ENCODE measurements at places on chromosomes 11 and 22.

DNA sequence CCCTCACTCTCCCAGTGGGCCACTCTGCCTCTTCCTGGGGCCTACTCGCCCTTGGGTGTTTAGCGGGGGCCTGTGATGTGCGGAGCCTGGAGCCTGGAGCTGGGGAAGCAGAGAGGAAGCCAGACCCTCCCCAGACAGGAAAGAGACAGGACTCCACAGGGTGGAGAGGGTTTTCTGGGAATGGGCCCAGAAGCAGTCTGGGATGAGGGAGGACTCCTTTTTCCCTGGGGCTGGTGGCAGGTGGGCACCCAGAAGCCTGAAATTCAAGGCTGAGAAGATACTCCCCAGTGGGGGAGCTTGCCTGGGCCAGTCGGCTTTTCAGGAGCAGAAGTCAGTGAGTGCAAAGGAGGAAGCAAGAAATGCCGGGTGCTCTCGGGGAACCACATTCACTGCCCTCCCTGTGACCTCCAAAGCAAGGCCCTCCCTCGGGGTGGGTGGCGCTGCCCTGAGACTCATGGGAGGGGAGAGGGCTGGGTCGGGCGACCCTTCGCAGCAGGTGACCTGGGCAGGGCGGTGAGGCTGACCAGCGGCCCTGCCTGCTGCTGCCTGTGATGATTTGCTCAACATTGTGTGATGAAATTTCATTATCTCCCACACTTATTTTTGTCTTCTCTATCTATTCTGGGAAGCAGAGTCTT lies 1377.4 kb downstream of the BRD1 start:
- no peak for DNase-seq

GRCh38 chr22:36366291-36366708 lies 21.5 kb downstream of the MYH9 start:
- no peak for DNase-seq

DNA sequence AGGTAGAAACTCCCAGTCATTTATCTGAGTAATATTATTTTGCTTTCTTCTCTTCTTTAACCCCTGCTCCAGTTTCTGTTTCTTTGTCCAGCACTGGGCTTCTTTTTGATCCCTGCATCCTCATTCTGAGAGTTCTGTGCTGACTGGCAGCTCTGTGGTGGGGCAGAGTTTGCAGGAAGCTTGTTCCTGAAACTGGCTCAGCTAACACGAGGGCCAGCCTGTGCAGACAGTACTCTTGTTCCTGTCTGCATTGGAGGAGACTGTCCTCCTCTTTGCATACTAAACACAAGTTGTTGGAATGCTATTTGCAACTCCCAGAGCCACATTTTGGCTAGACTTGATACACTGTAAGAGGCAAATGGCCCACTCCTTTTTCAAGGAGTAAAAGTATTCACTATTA lies 93.1 kb upstream of the HORMAD2 start:
- no peak for DNase-seq

GRCh38 chr11:16392616-16393015 lies 36.3 kb upstream of the SOX6 start:
- no peak for DNase-seq

DNA sequence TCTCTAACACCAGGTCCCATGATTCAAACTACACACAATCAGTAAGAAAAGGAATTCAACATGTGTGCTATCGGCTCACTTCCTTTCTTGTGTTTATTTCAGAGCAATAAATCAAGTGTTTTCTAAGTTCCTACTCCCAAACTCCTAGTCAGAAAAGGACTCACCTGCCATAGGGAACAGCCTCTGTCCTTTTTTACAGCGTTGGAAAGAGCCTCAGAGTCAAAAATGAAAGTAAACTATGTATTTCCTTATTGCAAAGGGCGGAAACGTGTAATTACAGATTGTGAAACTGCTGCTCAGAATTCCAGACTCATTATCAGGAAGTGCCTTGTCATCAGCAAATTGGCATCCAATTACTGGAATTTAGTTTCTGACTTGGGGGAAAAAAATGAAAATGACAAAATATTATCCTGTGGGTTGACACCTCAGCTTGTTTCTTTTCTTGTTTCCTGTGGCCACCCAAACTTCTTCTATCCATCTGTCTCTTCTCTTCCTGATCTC lies at the start of gene CASP4:
Gene CASP4 (minus strand): TSS at position 220 of the 501 bp plus-strand sequence. CDS start 49 bp downstream, at position 171.
- no peak for DNase-seq

DNA sequence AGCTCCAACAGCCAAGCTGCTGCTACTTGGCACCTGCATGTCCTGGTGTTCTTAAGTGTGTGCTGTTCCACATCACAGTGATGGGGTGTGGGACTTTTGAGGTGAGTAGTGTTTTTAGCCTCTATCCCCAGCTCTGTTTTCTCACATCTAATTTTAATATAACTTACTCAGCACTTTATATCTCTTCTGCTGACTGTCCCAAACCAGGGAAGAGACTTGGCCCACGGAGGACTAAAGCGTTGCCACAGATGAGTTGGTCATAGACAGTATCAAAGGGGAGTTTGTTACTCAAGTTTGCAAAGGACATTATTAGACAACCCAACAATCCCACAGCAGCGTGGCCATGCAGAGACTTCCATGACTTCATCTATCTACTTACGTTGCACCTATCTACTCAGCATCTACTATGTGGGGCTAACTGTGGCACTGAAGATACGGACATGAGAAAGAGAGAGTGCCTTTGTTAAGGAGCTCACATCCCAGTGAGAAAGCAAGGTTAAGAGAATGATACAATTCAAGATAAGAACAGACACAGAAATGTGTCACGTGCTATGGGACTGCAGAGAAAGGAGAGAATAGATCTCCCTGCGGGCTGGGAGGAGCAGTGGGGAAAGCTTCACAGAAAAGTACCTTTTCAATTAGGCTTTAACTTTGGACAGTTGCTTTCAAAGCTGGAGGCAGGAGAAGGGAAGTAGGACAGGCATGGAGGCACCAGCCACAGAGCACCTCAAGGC lies 82.4 kb downstream of the ME3 start:
- no peak for DNase-seq

- no peak for DNase-seq
These were observed 3.0 kb downstream of the CXCR5 start for GRCh38 chr11:118886681-118887111.

DNA sequence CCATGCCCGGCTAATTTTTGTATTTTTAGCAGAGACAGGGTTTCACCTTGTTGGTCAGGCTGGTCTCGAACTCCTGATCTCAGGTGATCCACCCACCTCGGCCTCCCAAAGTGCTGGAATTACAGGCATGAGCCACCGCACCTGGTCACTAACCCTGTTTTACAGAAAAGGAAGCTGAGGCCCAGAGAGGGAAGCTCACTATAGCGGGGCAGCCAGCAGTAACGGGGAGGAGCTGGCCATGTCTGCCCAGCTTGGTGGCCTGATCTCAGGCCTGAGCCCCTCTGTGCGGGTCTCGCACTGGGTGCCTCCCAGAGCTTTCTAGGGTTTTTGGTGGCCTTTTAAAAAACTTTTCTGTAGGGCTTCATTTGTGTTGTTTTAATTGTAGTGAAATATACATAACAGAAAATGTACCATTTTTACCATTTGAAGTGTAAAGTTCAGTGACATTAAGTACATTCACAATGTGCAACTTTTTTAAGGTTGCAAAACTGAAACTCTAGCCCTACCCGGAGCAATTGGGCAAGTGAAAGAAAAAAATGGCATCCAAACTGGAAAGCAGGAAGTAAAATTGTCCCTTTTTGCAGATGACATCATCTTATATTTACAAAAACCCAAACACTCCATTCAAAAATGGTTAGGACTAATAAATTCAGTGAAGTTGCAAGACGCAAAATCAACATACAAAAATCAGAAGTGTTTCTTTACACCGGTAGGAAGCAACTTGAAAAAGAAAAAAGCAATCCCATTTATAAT lies 14.5 kb upstream of the CYTH4 start:
- DNase-seq, result no peak

- no peak for DNase-seq
These were observed 135.7 kb downstream of the NECTIN1 start for GRCh38 chr11:119593346-119593745.

DNA sequence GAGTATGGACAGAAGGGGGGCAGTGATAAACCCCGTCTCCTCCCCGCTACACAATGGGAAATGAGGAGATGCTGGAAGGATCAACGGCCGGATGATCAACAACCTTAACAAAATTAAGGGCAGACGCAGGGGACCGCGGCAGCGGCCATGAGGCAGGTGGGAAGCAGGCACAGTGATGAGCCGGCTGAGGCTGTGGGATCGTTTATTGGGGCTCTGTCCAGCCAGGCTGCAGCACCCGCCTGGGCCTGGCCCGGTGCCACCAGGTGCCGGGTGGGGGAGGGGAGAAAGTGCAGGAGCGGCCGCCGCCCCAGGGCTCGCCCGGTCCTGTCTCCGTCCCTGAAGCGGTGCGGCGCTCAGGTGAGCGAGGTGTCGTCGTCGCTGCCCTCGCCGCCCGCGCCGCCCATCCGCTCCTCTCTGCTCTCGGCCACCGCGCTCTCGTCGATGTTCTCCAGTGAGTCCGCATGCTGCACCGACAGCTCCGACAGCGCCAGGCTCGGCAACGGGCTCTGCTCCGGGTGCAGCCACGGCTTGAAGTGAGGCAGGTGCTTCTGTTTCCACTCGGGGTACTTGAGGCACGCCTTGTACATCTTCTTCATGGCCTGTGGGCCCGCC lies 2.4 kb upstream of the ARAP1 start:
- DNase-seq, result no peak

DNA sequence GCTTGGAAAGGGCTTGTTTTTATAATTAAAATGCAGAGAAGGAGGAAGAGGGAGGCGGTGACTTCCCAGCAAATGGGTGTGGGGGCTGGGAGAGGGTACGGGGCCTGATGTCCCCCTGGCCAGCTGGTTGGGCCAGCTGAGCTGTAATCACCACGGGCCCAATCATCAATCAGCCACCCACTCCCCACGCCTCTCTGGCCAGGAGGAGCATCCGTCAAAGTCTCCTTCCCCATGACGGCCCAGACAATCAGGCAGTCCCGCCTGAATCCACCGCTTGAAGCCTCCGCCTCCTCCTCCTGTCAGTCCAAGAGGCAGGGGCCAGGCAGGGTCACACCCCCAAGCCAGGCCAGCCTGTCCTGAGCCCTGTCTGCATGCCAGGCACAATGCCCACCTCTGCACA lies 13.3 kb upstream of the CABP7 start:
- DNase-seq, result no peak

- DNase-seq, result no peak
These were observed 6.3 kb downstream of the KCNJ1 start for GRCh38 chr11:128860571-128861361.

- DNase-seq, result no peak
These were observed 8.5 kb upstream of the OVCH2 start for GRCh38 chr11:7714786-7715185.

GRCh38 chr11:130161441-130162145 lies 2.0 kb downstream of the ST14 start:
- no peak for DNase-seq

DNA sequence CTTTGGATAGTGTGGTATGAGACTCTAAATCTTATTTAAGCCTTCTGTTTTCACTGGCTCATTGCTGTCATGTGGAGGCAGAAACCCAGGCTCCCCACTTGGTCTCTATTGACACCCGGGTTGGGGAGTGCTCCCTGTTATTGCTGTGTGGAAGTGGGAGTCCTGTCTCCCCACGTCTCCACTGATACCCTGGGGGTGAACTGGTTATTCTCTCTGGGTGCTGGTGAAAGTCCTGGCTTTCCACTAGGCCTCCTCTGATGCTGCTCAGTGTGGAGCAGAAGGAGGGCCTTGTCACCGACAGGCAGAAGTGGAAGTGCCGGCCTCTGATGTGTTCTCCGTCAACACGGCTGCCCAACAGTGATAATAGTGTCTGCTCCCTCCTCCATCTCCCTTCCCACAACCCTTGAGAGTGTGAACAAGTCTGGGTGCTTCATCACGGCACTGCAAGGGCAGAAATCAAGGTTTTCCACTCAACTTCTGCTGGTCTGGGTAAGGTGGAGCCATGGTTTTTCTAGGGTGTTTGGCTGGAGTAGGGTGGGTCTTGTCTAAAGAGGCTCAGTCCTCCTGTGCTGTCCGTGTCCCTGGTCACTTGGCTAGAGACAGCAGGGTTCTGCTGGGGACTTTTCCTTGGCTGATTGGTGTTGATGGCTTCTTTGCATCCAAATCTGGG lies 240.7 kb upstream of the B3GAT1 start:
- no peak for DNase-seq

GRCh38 chr11:6419009-6419631 lies at the start of gene APBB1:
TSS of gene APBB1 (minus strand) at chr11:6419094. CDS start at chr11:6411347, 7,747 bp downstream.
- no peak for DNase-seq

GRCh38 chr11:111707039-111707690 lies 59.0 kb downstream of the PPP2R1B start:
- no peak for DNase-seq

GRCh38 chr11:6911948-6912347 lies 8.9 kb upstream of the OR2D3 start:
- DNase-seq, result no peak

- no peak for DNase-seq
These were observed 232.8 kb upstream of the BLID start for GRCh38 chr11:122348659-122349409.

DNA sequence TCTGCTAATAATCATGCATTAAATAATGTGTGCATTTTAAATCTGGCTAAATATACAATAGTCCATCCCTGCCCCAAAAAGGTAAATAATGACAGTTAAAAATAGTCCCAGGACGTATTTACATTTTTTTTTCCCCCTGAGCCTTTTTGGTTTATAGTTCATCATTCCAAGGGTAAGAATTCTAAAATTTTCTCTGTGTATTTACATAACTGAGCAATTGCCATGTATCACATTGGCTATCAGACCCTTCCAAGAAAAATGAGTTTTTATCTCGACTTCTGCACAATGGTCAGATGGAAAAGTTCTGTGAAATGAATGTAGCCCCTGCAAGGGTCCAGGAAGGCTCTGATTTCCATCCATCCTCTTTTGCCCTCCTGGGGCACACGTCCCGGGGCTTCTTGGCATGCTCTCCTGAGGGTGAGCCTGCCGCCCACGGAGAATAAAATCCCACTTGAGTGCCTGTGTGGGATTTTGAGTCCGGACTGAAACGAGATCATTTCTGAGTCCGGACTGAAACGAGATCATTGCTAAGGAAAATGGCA lies 94.1 kb upstream of the ANO1 start:
- no peak for DNase-seq

DNA sequence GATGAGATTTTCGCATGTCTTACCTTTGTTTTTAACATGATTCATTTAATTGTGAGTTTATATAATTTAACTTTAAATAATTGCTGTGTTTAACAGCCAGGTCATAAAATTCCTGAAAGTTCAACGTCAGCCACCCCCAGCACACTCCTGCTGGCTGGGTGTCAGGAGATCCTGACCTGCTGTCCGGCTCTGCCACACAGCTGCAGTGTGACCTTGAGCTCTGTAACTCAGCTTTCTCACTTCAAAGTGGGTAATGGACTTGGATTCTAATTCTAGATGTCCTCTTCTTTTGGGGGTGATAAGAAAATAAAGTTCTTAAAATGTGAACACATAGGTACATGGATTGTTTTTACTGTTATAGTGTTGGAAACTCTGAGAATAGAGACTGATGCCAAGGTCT lies 10.9 kb downstream of the VPS26B start:
- no peak for DNase-seq

DNA sequence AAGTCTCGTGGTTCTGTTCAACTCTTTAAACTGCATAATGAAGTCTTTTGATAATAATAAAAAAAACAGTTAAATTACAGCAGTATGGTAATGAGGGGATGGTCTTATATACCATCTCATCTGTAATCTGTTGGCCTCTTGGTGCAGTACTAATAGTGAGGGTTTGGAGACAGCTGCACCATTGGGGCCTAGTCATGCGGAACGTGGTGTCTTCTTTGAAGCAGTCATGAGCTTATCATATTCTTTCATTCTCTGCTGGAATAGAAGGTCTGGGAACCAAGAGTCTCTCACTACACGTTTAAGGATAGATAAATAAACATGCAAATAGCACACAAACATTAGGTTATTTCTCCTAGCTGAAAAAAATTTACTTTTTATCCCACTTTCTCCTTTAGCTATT lies 40.9 kb upstream of the OR9Q1 start:
- DNase-seq, result no peak
